Endothelial cell (in vitro differentiated cells): ENCODE measurements at places on chromosomes 5 and 9.

DNA sequence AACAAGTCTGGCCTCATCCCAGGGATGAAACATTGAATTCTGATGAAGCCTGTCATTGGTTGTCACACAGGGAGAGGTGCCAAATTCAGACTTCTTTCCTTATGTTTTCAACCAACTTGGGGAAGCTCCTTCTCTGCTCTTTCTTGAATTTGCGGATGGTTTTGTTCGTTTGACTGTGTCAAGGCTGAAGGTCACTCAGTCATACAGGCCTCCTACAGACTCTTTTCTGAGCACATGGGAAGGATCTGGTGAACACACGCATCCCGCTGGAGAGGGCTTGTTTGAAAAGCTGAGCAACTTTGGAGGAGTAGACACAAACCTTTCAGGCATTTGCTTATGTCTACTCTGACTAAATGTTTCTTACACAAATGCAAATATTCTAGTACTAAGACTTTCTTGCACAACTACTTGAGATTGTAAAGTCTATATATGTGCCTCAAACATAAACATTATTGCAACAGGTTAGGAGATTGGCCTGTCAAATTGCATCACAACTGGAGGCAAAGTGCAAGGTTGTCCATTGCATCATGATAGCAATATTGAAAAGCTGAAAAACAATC, 151.5 kb upstream of the NR3C1 start:
- no peak for DNase-seq

DNA sequence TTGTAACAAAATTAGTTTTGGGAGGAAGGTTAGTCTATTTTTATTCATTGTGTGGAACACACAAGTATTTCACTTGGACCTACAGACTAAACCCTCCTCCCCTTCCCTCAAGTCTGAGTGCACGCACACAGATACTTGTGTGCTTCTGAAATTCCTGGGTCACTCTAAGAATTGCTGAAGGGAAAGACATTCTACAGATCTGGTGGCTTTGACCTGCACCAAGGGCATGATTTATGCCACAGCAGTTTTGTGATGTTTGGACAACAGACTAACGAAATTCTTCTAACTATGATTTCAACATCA, 150.5 kb downstream of the ARL15 start:
- no peak for DNase-seq

- DNase-seq, result no peak
These were observed 18.7 kb upstream of the IL31RA start for GRCh38 chr5:55832446-55832845.

GRCh38 chr9:5614985-5615384, 13.9 kb upstream of the RIC1 start:
- no peak for DNase-seq

GRCh38 chr5:132681476-132681831, 7.7 kb downstream of the IL4 start:
- no peak for DNase-seq

DNA sequence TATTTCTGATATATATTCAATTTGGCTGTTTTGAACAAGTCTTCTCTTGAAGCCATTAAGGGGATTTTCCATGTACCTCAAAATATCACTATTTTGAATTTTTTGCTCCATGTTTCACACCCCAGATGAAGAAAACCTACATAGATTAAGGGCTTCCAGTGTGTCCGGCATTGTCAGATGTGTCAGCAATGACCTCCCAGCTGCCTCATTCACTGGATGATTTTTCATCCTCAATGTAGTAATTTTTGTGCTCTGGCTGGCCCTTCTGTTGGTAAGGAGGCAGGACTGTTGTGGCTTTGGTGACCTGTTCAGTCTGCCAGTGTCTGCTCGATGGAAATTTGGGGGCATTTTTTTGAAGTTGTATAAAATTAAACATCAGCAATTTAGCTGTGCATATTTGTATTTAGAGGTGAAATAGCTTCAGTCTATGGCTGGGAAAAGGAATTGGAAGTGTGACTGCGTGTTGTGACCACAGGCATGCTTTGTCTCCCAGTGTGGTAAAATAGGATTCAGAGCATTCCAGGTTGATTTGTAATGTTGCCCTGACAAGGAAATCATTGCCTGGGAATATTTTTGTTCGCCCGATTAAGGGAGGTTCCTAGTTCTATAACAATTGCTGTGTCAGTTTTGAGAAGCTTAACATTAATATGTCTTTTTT, 312.4 kb downstream of the ARHGEF28 start:
- DNase-seq, result no peak

DNA sequence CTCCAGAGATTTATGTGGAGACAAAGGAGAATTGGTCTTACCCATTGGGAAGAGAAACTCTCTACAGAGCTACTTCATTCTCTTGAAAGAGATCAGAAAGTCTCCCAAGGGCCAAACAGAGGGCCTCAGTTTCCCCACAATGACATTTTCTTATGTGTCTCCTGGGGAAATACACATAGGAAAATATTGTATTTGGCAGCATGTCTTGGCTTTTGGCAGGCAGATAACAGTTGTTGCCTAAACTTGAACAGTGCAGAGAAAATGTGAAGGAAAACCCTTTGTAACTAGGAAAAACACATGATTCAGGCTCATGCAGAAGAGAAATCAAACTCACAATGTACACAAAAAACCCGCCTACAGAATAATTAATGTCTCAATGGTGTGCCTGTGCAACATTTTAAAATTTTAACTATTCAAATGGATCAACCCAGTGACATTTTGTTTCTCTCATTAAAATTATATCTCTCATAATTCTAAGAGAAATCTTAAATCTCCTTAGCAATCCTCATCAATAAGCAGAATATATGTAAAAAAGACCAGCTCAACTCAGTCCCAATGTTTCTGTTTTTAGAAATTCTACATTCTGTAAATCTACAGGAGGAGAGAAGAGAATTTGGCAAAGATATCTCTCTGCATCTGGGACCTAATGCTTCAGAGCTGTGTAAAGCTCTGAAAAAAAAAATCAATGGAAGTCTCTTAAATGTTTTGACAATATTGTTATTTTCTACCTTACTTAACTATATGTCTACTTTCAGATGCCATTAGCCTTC, 205.1 kb downstream of the ADAMTSL1 start:
- DNase-seq, result no peak

DNA sequence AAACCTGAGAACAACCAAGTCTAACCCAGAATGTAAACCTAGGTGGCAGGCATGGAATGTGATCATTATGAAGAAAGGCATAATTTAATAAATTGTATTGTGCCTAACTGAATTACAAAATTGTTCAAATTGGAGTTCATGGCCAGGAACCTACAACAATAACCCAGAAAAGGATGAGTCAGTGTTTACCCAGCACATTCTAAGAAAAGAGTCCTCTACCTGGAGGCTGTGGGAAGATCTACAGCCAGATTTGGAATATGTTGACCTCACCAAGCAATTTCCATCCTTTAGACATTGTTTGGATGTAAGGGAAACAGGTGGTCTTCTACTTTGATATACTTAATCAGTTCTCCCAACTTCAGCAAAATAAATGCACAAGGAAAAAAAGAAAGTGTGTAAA, 152.2 kb downstream of the TMEM161B start:
- DNase-seq, result no peak

- no peak for DNase-seq
These were observed 92.7 kb upstream of the SAP30L start for GRCh38 chr5:154352960-154353548.

GRCh38 chr5:82952326-82952725, 124.9 kb downstream of the TMEM167A start:
- DNase-seq, result no peak

DNA sequence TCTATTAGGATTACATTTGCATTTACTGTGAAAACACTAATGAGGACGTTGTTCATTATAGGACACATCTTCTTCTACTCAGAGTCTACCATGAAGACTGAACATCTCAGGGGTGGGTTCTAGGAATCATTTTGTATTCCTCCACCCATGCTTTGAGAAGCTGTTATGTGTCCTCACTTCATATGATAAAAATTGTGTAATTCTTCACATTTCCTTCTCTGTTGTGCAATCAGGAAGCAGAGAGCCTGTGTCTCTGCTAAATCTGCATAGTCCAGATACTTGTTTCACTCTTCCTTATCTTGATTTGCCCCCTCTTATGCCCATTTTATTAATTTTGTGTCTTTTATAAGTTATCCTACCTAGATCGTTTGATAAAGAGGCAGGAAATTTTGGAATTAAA, 97.8 kb upstream of the IQGAP2 start:
- no peak for DNase-seq

- no peak for DNase-seq
These were observed 18.8 kb upstream of the RPS23 start for GRCh38 chr5:82296929-82297328.

GRCh38 chr5:56286015-56286884, 53.1 kb upstream of the ANKRD55 start:
- DNase-seq, result no peak

GRCh38 chr5:98768160-98768959, 5.1 kb upstream of the RGMB start:
- DNase-seq, result peak; percentile 75

DNA sequence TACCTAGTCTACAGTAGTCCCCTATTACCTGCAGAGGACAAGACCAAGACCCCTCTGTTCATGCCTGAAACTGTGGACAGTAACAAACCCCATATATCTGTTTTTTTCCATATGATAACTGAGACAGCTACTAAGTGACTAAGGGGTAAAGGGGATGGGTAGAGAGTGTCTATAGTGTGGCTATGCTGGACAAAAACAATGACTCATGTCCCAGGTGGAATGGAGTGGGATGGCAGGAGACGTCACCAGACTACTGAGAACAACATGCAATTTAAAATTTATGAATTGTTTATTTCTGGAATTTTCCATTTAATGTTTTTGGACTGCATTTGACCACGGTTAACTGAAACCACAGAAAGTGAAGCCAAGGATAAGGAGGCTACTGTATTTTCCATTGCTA, 171.8 kb downstream of the AGTPBP1 start:
- DNase-seq, result no peak

GRCh38 chr5:128538250-128539037, 399 bp upstream of the FBN2 start:
- peak; percentile 76 for DNase-seq

- DNase-seq, result no peak
These were observed 1.2 kb downstream of the ZNF608 start for GRCh38 chr5:124745007-124745927.

GRCh38 chr9:9730174-9730573, 882.6 kb downstream of the PTPRD start:
- no peak for DNase-seq

GRCh38 chr5:151204051-151204450, 19.8 kb downstream of the CCDC69 start:
- DNase-seq, result no peak

- no peak for DNase-seq
These were observed at the start of gene LRRTM2 for GRCh38 chr5:138874771-138875551. LRRTM2 (minus strand) TSS chr5:138875335; CDS start chr5:138874911, 424 bp downstream.

DNA sequence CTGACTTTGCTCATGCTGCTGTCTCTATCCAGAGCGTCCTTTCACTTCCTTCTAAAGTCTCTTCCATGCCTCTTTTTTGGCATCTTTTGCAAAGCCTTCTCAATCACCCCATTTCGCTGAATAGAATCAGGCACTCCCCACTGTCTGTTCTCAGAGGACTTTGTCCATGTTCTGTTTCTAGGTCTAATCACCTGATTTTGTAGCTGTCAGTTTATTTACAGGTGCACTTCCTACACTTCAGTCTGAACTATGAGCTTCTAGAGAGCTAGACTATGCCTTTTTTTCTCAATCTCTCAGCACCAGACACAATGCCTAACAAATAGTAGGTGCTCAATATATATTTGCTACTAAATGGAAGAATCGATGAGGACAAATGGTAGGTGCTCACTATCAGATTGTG, 29.9 kb downstream of the TLR4 start:
- DNase-seq, result no peak

DNA sequence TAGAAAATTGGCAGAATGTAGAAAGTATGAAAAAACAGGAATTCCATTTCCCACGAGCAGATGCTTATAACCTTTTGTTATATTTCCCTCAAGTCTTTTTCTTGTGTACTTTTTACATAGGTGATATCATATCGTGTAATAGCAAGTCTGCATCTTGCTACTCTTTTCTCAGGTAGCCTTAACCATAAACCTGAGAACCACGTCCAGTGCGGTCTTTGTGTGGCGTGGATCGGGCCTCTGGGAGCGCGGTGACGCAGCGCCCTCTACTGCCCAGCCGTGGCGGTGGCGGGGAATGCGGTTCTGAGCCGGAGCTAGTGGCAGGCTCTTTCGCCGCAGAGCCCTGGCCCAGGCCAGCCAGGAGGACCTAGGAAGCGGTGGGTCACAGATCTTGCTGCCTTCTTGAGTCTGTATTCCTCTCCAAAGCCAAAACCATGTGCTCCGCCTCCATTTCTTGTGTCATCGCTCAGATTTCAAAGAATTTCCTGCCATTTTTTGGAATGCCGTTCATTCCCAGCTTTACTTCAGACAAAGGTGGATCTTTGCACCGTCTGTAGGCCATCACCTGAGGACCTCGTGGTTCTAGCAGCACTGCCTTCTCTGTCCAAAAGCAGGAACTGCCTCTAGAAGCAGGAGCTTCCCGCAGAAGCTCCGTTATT, 71.9 kb downstream of the MVB12B start:
- peak; percentile 93 for DNase-seq

- DNase-seq, result no peak
These were observed 136.6 kb upstream of the RAPGEF1 start for GRCh38 chr9:131876486-131876885.

GRCh38 chr9:129632460-129632859, 6.5 kb downstream of the NTMT1 start:
- DNase-seq, result no peak

DNA sequence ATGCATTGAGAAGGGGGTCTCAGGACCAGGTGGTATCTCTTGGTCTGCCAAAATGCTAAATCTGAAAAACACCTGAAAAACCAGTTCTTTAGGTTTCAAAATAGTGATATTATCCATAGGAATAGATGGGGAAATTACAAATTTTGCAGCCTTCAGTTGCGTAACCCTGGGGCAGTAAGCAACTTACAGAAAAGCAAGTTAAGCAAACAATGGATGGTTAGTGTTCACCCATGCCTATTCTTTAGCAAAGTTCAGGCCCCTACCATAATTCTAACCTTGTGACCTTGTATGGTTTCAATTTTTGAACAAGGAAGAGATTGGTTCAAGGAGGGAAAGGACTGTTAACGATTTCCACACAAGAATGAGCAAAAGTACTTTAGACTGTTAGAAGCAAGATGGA, 24.5 kb downstream of the GLRX start:
- DNase-seq, result no peak

DNA sequence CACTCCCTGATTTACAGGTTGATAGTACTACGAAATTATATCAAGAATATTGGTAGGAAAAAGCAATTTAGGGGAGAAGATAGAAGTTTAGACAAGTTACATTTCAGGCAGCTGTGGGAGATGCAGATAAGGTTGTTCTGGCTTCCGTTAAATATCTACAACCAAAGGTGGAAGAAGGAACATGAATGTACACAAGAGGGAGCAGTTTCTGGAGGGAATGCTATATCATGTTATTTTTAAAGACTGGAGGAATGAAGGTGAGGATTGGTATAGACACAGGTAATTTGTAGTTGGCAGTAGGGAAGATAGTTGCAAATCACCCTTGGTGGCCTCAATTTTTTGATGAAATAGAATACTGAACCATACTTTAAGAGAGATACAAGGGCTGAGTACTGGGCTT, 187.3 kb upstream of the NMUR2 start:
- DNase-seq, result no peak

- no peak for DNase-seq
These were observed 32.5 kb downstream of the SHB start for GRCh38 chr9:38036359-38037084.
